ENCODE measurements at places on chromosomes 7 and 10.

DNA sequence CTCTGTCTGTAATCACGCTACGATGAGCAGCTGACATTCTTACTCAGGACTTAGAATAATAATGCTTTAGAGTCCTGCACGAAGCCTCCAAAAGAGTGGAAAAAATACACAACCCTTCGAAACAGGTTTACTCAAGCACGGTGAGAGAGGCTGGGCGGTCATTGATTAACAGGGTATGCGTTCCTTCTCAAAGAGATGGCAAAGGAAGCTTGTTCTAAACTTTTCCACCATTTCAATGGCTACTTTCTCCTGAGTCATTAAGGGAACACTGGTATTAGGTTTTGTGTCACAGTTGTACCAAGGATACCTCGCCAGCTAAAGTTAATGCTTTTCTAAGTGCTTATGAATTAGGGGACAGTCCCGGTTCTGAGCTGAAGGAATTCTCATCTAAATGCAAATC lies 141.9 kb upstream of the RHEB start:
- DNase-seq, result no peak

- no peak for DNase-seq
Observed at GRCh38 chr7:95213148-95213547, 111.2 kb downstream of the PON1 start.

DNA sequence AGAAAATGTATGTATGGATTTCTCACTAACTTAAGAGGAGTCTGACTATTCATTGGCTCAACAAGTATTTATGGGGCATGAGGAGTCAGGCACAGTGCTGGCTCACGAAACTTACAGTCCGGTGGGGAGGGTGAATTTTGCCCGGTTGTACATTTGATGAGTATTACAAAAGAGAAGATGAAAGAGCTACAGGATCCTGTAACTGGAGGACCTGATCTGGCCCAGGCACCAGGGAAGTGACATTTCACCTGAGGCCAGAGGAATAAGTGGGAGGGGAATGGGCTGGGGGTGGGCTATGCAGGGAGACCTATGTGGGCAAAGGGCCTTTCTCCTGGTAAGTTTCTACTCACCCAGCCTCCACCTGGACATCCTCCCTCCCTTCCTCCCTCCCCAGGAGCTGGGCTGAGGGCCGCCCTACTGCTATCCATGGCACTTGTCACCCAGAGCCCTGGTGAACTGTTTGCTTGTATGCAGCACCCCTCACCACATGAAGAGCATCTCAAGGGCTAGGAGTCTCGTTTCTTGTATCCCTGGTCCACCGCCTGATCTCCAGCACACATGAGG lies 101.1 kb upstream of the ZNF438 start:
- DNase-seq, result no peak

DNA sequence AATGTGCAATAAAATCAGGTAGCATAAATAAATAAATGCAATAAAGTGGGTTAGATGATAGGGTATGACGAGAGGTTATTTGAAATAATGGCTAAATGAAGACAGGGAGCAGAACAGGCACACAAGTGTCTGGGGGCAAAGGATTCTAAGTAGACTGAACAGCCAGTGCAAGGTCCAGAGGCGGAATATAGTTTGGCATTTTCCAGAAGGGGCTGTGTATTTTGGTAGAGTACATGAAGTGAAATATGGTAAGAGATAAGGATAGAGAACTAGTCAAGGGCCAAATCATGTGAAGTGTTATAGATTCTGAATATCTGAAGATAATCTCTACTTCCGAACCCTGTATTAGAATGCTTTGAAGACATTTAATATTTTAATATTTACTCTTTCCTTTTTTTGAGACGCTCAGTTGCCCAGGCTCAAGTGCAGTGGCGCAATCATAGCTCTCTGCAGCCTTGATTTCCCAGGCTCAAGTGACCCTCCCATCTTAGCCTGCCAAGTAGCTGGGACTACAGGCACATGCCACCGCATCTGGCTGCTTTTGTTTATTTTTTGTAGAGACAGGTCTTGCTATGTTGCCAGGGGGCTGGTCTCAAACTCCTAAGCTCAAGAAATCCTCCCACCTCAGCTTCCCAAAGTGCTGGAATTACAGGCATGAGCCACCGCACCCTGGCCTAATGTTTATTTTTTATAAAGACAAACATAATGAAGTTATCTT lies 44.4 kb upstream of the CD36 start:
- no peak for DNase-seq

DNA sequence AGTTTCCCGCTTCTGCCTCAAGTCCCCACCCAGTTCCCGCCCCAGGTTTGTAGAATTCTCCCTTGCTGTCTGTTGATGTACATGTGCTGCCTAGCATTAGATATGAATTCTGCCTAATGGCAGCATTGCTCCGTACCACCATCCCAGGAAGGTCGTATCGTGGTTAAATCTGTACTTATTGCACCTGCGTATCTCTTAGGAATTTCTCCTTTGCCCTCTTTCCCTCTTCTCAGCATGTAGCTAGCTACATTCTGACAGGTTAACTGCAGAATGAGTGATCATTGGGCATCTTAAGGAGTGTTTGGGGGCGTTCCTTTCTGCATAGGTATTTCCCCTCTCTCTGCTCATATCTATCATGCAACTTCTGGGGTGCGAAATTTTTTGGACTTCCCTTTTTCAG lies 293.1 kb downstream of the GPR158 start:
- no peak for DNase-seq
